Articular chondrocyte of knee joint (primary cell): ENCODE measurements at places on chromosomes 2 and 18. TPM values are rescaled to one million over a fixed set of nuclear protein-coding genes. Genes with fewer than 3 reads are reported as not detected.

The SMYD1 gene
- not detected in 2 replicates for total RNA-seq

The MXD1 gene
- 7.7 and 9.3 TPM in 2 replicates for total RNA-seq

The DRC1 gene
- total RNA-seq = 0.39 and 0.65 TPM in 2 replicates

The PHOSPHO2 gene
- total RNA-seq = 8.9 and 11.2 TPM in 2 replicates

The OTX1 gene
- total RNA-seq = not detected in 2 replicates

The MYO3B gene
- under 0.01 and 0.13 TPM in 2 replicates for total RNA-seq

The GAL3ST2 gene
- total RNA-seq = 0.26 TPM in 1 of 2 replicates, not detected in the other

The LTBP1 gene
- total RNA-seq = 238 and 256 TPM in 2 replicates

The CREB1 gene
- 60.5 and 71.3 TPM in 2 replicates for total RNA-seq

The ARHGAP15 gene
- not detected in 2 replicates for total RNA-seq

The C2orf69 gene
- 26.8 and 28.7 TPM in 2 replicates for total RNA-seq

The AGXT gene
- total RNA-seq = not detected in 2 replicates

The SLC16A14 gene
- 1.6 and 2.3 TPM in 2 replicates for total RNA-seq

The CNDP1 gene
- 0.11 and 0.26 TPM in 2 replicates for total RNA-seq

The MC2R gene
- total RNA-seq = not detected in 2 replicates

The OTOS gene
- not detected in 2 replicates for total RNA-seq

The CRYGD gene
- total RNA-seq = not detected in 2 replicates

The LRRFIP1 gene
- total RNA-seq = 63.6 and 66.2 TPM in 2 replicates

The RAB27B gene
- total RNA-seq = 9.9 and 27.6 TPM in 2 replicates

The PCARE gene
- not detected in 2 replicates for total RNA-seq

The SH2D6 gene
- 0.43 TPM in 1 of 2 replicates, not detected in the other for total RNA-seq

The LIPG gene
- total RNA-seq = 0.32 and 0.39 TPM in 2 replicates

The IL36A gene
- total RNA-seq = not detected in 2 replicates

The GCG gene
- total RNA-seq = not detected in 2 replicates

The PSTPIP2 gene
- total RNA-seq = 9.3 and 9.9 TPM in 2 replicates

The UCN gene
- total RNA-seq = 0.39 and 1.4 TPM in 2 replicates

The GYPC gene
- total RNA-seq = 77.5 and 109 TPM in 2 replicates

The UBE2F gene
- total RNA-seq = 57.9 and 62.8 TPM in 2 replicates

The PTPRN gene
- total RNA-seq = 0.13 and 0.43 TPM in 2 replicates

The ANKRD44 gene
- total RNA-seq = 12.4 and 16.9 TPM in 2 replicates

The FSIP2 gene
- total RNA-seq = 0.54 and 0.78 TPM in 2 replicates

The DCAF17 gene
- 36.6 and 38.8 TPM in 2 replicates for total RNA-seq

The STK17B gene
- 130 and 253 TPM in 2 replicates for total RNA-seq

The CXCR2 gene
- not detected in 2 replicates for total RNA-seq

The MOGAT1 gene
- not detected in 2 replicates for total RNA-seq

The NGEF gene
- total RNA-seq = 8.4 and 9.9 TPM in 2 replicates

The ALPP gene
- not detected in 2 replicates for total RNA-seq

The CHRND gene
- total RNA-seq = not detected in 2 replicates

The PLEKHB2 gene
- total RNA-seq = 90.3 and 93.4 TPM in 2 replicates

The GBX2 gene
- not detected in 2 replicates for total RNA-seq

The ZNF521 gene
- total RNA-seq = 135 and 174 TPM in 2 replicates

The GPR45 gene
- not detected in 2 replicates for total RNA-seq

The POTEJ gene
- total RNA-seq = not detected in 2 replicates

The NYAP2 gene
- not detected in 2 replicates for total RNA-seq

The ATP8B1 gene
- 40.2 and 46.7 TPM in 2 replicates for total RNA-seq

The IL18RAP gene
- total RNA-seq = not detected in 2 replicates

The HYCC2 gene
- 15.7 and 19.1 TPM in 2 replicates for total RNA-seq

The SERPINB4 gene
- total RNA-seq = not detected in 2 replicates

The GKN2 gene
- not detected in 2 replicates for total RNA-seq

The RNU2-63P gene
- total RNA-seq = under 0.01 TPM in 1 of 2 replicates, not detected in the other
